ENCODE measurements at places on chromosomes 1 and 21.

DNA sequence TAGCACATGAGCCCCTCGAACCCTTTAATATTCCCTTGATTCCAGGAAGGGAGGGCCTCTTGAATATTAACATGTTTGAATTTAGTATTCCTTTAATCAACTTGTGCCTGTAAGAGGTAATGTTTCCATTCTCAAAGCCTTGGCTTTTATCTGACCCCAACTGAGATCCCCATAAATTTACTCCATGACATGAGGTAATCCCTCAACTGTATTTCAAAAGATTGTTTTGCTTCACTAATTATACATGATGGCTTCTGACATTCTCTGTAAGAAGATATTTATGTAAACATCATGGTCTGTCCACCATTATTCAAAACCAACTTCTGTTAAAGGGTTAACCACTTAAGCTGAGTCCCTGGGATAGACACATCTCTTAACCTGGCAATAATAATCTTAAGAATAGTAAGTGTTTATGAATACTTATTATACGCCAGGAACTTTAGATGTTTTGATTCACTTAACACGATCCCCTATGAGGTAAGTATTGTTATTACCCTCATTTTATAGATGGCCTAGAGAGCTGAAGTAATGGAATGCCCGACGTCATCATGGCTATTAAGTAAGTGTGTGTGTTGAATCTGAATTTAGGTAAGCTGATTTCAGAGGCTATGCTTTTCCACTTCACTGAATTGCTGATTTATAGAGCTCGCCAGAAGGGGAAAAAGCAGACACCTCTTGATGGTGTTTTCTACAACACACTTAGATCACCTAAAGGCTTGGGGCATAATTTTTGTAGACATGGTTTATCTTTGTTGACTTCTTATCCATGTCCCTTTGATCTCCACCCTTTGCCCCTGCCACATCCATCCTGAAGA is 11.1 kb downstream of the KRTAP19-1 start:
- DNase-seq = no peak

- no peak for DNase-seq
These were observed 527.5 kb upstream of the DAB1 start for GRCh38 chr1:57951390-57951789.

DNA sequence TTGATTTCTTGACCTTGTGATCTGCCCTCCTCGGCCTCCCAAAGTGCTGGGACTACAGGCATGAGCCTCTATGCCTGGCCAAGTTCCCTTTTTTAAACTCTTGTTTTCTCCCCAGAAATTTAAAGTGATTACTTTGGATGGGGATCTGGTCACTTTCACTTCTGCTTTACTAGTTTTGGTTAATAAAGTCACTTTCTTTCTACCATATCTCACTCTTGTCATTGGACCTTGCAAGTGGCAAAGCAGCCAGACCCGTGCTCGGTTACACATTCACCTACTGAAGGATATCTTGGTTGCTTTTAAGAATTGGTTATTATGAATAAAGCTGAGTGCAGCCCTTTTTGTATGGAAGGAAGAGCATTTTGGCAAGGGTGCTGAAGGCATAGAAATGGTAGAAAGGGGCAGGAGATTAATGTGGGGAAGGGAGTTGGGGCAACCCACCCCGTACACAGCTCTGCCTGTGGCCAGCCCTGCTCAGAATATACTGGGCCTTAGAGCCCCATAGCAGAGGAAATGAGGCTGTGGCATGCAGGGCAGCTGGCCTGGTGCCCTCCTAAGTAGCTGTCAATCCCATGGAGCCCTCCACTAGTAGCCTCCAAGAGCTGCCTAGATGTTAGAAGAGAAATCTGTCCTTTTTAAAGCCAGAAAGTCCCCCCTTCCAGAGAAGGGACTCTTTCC is 40.7 kb downstream of the CD2 start:
- no peak for DNase-seq

DNA sequence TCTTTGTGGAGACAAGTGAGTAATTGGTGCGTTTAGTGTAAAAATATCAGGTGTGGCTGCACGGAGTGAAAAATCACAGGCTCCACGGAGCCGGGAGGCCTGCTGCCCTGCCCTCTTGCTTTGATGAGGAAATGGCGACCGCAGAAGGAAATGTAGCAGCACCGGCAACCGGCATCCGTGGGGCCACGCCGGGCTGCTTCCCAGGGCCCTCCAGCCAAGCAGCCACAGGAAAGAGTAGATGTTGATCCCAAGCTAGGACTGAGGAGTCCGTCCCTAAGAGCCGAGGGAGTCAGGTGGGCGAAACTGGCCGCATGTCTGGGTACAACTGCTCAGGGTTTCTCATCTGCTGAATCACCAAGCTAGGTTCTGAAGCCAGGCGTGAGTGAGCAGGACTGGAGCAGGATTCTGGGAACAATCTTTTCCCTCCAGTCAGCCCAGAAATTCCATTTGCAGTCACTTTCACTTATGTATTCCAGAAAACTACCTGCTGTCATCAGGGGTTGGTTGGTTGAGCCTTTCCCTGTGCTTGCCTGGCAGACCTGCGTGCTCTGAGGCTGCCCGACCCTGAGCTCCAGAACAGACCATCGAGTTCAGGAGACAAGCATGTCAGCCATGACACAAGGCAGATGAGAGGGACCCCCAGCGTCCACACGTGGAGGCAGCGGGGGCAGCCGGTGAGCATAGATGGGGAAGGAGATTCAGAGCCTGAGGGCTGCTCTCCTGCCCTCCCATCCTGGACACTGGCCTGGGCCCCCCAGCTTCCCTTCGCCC is 5.8 kb upstream of the ITGB2 start:
- peak; percentile 51 for DNase-seq

DNA sequence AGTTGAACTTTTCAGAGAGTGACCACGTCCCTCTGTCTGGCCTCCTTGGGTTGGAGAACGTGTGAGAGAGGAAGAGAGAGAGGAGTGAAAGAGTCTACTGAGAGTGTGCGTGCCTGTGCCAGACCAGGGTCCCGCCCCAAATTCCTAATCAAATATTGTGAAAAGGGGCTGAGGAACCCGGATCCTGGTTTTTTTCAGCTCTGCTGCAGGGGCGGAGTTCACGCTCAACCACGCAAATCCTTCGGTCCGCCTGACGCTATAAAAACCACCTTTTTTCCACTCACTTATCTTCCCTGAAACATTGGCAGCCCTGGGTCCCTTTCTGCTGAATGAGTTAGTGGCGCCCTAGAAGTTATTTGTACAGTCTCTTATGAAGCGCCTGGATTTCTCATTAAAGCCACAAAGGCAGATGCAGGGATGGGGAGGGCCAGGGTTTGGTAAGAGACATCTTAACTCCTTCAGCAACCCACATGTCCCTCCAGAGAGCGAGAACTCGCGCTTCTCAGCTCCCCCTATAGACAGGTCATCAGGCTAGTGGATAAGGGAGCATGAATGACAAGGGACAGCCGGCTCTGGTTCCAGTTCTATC is at the start of gene FMOD:
TSS of gene FMOD (minus strand) at position 86 of the 589 bp plus-strand sequence. CDS start 2,852 bp downstream, outside the sequence.
- peak; percentile 87 for DNase-seq

- peak; percentile 73 for DNase-seq
These were observed 302.8 kb upstream of the ADAMTS5 start for GRCh38 chr21:27269644-27270043.
